Testis (tissue), 5 donors: ENCODE measurements at places on chromosomes 1 and 21. TPM values are rescaled to one million over a fixed set of nuclear protein-coding genes. Genes with fewer than 3 reads are reported as not detected.
A peak's percentile ranks its signal among the peaks of the same experiment; 100 is the strongest.

DNA sequence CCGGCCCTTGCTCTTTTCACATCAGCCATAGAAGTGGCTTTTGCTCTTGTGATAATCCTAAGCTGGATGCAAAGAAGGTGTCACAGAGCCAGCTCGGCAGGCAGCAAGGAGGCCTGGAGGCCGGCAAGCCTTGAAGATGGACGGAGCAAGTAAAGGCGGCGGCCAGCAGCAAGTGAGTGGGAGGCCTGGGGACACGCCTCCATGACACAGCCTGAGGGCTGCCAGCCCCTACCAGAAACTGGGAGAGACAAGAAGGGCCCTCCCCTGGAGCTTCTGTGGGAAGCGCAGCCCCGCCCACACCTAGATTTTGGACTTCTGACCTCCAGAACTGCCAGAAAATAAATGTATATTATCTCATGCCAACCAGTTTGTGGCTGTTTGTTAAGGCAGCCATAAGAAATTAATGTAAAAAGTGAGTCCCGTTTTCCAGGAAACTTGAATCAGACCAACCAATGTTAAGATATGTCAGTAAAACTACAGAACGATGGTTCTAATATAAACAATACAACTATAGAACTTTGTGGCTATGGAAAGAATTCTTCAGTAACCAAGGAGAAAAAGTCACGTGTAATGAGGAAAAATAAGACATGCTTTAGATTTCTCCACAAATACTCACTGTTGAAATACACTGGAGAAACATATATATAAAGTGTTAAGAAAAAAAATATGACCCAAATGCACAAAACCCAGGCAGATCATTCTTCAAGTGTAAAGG lies 49.9 kb downstream of the BACE2 start:
- peak; percentile 20 for DNase-seq

DNA sequence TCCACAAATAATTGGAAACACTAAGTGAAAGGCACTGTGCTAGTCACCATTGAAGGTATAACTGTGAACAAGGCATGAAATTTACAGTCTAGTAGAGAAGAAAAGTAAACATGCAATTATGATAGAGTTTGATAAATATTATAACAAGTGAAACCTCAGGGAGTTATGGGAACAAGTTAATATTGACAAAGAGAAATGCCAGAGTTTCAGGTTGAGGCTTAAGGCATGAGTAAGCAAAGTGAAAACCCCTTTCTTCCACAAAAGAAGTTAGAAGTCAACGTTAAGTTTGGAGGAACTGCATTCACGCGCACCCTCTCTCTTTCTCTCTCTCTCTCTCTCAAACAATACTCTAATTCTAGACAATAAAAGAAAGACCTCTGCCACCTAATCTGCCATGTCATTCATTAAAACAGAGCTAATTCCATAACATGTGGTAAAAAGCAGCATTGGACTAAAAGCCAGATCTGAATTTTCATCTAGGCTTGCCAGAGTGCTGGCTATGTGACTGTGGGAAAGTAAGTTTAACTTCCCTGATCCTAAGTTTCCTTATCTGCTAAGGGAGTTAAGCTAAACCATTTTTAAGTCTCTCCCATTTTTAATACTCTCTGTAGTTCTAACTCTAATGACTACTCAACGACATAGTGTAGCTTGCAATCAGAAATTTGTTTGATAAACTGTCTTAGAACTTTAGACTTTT lies 22.0 kb downstream of the SLC44A5 start:
- no peak for DNase-seq

- no peak for DNase-seq
These were observed 1048.1 kb downstream of the BRINP3 start for GRCh38 chr1:189429610-189430009.

DNA sequence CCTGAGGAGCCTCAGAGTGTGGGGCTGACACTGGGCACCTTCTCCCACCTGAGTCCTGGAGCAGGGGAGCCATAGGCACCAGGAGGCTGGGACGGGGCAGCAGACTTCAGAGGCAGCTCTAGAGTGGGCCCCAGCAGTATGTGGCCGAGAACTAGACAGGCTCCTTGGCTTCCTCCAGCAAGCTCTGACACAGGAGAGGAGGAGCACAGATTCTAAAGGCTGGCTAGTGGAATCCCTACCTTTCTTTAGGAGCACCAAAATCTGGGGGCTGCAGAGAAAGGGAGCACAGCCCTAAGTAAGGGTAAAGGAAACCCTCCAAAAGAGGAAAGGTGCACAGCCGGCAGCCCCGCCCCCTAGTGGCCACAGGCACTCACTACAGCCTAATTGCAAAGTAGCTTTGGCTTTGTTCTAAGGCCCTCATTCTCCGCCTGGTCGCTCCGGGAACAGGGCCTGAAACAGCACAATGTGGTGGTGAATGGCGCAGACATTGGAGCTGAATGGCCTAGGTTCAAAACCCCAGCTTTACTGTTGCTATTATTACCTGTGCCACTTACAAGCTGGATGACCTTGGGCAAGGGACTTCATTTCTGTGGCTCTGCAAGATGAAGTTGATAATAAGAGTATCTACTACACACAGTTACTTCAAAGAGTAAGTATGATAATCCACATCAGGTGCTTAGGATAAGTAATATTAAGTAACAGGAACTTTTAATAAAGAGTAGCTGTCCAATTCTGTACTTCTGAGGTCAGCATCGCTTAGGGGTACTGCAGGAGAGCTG lies 8.8 kb upstream of the GUCA2A start:
- peak; percentile 66 for DNase-seq

The RNF186 gene
- not detected for total RNA-seq

The OR2T29 gene
- not detected for total RNA-seq

The LCE1E gene
- total RNA-seq: not detected

DNA sequence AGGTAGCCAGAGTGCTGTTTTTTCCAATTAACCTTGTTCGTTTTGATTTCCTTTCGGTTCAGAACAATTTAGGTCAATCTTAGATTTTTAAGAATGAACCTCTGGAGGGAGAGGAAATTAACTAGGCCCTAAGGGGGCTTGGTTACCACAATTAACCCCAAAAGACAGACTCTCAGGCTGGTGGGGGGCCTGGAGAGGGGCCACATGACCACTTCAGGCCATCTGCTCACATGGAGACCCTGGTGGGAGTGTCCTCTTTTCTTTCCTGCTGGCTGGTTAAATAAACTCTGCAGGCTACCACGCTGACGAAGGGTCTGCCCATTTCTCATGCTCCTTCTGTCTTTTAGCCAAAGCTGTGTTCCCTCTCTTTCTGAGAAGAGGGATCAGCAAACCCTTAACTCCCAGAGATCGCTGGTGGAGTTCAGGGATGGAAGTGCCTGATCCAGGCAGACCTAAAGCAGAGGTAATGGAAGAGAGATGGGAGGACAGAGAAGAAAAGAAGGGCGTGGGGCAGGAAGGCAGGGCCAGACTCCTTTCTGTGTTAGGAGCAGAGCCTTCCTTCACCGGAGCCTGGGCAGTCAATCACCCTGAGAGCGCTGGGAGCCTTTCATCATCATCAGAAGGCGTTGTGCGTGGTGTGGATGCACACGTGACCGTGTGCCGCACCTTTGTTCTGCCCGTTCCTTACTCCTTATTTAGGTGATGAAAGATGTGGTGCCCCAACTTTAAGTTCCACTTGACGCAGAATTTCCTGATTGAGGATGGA lies 58.5 kb downstream of the KIF26B start:
- no peak for DNase-seq

- no peak for DNase-seq
These were observed 27.0 kb downstream of the PAX7 start for GRCh38 chr1:18657506-18658201.

The SGIP1 gene
- total RNA-seq: 48.1 TPM

GRCh38 chr1:194295685-194296084 lies 1109.3 kb upstream of the B3GALT2 start:
- no peak for DNase-seq

DNA sequence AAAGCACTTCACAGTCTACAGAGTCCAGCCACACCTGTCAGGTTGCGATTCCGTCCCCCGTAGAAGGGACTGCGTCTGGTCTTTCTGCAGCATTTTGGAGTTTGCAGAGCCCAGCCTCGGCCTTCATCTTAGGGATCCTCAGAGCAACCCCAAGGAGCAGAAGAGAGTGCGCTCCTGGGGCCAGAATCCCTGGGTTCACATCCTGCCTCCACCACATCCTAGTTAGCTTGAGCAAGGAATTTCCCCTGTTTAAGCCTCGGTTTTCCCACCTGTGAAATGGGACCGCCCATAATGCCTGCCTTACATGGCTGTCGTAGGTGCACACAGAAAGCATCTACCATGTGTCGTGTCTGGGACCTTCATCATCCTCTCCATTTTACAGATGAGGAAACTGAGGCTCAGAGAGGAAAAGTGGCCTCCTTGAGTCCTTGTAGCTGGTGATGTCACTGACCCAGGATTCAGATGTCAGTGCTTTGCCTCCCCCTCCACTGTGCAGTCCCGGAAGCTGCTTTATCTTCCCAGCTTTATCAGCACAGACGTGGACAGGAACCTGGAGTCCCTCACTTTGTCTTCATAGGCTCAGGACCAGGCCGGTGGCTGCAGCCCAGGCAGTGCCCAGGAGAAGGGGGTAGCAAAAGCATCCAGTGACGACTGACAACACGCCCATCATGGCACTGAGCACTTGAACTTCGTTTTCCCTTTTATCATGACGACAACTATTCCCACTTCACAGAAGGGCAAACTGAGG lies 438.5 kb downstream of the MATN1 start:
- no peak for DNase-seq

The PEAR1 gene
- total RNA-seq: 13.8 TPM

- no peak for DNase-seq
These were observed 12.3 kb downstream of the TNFRSF1B start for GRCh38 chr1:12179111-12179519.

GRCh38 chr1:243786531-243786930 lies 63.5 kb downstream of the AKT3 start:
- DNase-seq: no peak

DNA sequence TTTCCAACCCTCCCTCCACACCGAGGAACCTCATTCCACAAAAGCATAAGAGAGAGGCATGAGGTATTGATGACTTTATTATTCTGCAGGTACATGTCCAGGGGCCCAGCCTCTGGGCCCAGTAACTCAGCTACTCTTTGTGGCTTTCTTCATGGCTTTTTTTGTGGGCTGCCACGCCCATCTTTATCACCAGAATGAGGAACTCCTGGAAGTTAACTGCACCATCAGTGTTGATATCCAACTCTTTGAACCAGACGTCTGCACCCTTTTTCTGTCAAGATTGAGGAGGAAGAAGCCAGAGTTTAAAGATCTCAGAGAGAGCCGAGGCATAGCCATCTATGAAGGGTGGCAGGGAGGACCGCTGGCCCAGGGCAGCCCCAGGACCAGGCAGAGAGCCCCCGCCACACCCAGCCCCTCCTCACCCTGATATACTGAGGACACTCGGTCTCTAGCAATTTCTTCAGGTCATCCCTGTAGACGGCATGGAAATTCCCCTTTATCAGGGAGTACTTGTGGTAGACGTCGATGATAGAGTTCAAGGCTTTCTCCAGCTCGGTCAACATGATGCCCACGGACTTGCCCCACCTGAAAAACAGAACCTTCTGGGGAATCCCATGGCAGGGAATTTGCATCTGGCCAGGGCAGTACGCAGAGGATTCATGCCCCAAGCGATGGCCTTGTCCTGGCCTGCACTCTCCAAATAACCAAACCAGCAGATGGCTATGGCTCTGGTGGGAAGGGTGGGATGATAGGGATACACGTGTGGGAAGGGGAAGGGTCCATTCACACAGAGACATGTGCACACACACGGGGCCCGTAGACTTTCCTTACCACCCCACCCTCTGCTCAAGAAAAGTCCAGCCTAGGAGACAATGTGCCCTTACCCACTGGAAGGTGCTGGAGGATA lies 647 bp downstream of the S100A8 start:
- DNase-seq: no peak

The DESI2 gene
- total RNA-seq: 70.0 TPM

GRCh38 chr1:230117694-230118093 lies 50.7 kb downstream of the GALNT2 start:
- no peak for DNase-seq

DNA sequence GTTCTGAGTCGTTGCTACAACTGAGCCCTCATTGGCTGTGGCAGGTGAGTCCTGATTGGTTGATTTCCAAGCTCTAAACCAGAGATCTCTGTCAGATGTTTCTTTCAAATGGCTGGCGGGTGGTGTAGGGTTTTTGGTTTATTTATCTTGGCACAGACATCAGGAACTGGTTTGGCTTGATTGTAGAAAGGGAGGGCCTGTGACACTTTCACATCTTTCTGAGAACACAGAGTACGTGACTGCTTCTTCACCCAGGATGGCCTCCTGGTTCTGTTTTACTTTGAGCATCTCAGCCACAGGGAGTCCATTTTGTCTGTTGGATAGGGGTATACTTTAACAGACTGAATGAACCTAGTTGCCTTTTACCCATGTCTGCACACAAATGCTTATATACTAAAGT lies 89.4 kb upstream of the GPR52 start:
- DNase-seq: peak; percentile 28

GRCh38 chr1:201104141-201104540 lies 8.1 kb downstream of the CACNA1S start:
- DNase-seq: no peak

The CELA3A gene
- not detected for total RNA-seq

GRCh38 chr1:165851034-165851658 lies 23.7 kb downstream of the UCK2 start:
- DNase-seq: no peak

- DNase-seq: no peak
These were observed 91.0 kb upstream of the TMEM51 start for GRCh38 chr1:15062479-15063099.

DNA sequence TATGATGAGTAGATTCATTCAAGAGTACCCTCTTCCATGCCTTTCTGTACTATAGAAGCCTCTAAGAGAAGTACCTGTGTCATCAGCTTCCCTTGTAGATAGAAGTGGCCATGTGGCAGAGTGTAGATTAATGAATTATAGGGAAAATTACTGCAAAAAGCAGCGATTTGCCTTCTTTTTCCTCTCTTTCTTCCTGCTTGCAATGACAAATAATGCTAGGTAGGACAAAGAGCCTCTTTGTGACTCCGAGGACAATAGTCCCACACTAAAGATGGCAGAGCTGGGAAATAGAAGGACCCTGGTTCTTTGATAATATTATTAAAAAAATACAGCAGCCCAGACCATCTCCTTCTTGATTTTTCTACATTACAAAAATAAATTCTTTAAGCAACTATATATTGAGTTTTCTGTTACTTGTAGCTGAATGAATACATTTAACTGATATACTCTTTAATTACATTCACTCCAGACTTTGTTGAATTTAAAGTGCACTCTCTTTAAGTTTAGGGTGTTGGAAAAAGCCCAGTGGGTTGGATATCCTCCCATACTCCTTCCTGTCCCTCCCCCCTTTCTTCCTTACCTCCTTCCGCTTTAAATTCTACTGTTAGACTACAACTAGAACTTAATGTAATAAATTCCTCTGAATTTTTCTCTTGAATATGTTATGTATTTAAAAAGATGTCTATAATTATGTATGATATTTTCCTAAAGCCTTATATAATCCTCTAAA lies 198.2 kb upstream of the APP start:
- no peak for DNase-seq

- no peak for DNase-seq
These were observed 75.7 kb upstream of the KIF26B start for GRCh38 chr1:245079021-245079609.

The NBPF4 gene
- total RNA-seq: 6.9 TPM

- DNase-seq: peak; percentile 82
These were observed 422.8 kb downstream of the CAMTA1 start for GRCh38 chr1:7207875-7208646.

GRCh38 chr1:26163684-26164035 lies 4.8 kb downstream of the FAM110D start:
- DNase-seq: no peak
